Gastroesophageal sphincter (tissue), 4 donors: ENCODE measurements at places on chromosomes 12 and 14.
A peak's percentile ranks its signal among the peaks of the same experiment; 100 is the strongest.

- ATAC-seq = no peak
- no peaks in the 10 kb centered on the region for H3K36me3 ChIP-seq
- no peak overlapping the region for H3K4me3 ChIP-seq
- H3K4me1 ChIP-seq = no peaks in the 10 kb centered on the region
- no peak overlapping the region for H3K27ac ChIP-seq
- no peaks in the 10 kb centered on the region for H3K27me3 ChIP-seq
These were observed 55.2 kb downstream of the SLC25A21 start for GRCh38 chr14:37116933-37117849.

GRCh38 chr12:90630006-90630405, 325.0 kb downstream of the CCER1 start:
- H3K4me1 ChIP-seq = no peaks in the 10 kb centered on the region
- no peak overlapping the region for H3K27ac ChIP-seq
- no peak overlapping the region for H3K4me3 ChIP-seq

GRCh38 chr12:3164454-3165077, 87.4 kb downstream of the TSPAN9 start:
- no peak for ATAC-seq
- H3K27me3 ChIP-seq = no peaks in the 10 kb centered on the region
- peaks cover 2% of the 10 kb centered on the region for H3K4me1 ChIP-seq
- H3K4me3 ChIP-seq = no peak overlapping the region
- H3K27ac ChIP-seq = no peak overlapping the region

DNA sequence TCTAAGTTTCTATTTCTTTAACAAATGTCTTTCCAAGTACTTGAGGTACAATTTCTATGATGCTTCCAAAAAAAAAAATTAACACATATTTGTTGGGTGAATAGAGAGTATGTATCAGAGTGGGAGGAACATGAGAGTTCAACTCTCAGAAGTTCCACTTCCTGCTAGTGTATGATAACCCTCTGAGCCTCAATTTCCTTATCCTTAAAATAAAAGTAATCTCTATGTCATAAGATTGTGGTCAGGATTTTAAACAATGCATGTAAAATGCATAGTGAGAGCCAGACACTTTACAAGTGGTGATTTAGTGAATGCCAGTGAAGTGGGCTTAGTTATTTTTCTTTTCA, 270.3 kb upstream of the AMIGO2 start:
- no peak for ATAC-seq
- no peaks in the 10 kb centered on the region for H3K4me1 ChIP-seq
- H3K27ac ChIP-seq = no peak overlapping the region
- no peaks in the 10 kb centered on the region for H3K27me3 ChIP-seq

GRCh38 chr12:75884465-75884985, 147.1 kb downstream of the PHLDA1 start:
- H3K36me3 ChIP-seq = no peaks in the 10 kb centered on the region
- no peak overlapping the region for H3K4me3 ChIP-seq
- no peaks in the 10 kb centered on the region for H3K4me1 ChIP-seq

GRCh38 chr12:44876544-44877410, 662 bp upstream of the NELL2 start:
- ATAC-seq = peak; percentile 41
- peaks cover 59% of the 10 kb centered on the region for H3K27me3 ChIP-seq
- H3K27ac ChIP-seq = no peak overlapping the region
- no peaks in the 10 kb centered on the region for H3K36me3 ChIP-seq
- peak overlapping the region; percentile 41 for H3K4me3 ChIP-seq

DNA sequence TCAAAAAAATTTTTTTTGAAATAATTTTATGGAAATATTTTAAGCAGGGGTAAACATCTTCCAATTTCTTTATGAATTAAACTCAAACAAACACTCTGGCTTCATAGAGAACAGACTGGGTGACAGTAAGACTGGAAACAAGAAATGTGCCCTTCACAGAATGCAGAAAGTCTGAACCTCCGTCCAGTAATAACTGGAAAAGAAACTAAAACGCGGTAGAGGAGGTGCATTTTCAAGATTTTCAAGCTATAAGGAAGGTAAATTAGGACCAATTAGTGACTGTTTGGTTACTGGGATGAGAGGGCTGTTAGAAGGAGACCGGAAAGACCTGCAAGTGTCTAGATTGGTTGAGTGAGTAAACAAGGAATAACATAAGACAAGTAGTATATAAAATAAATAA, 245.7 kb downstream of the CEP128 start:
- H3K4me3 ChIP-seq = no peak overlapping the region
- no peaks in the 10 kb centered on the region for H3K36me3 ChIP-seq
- no peaks in the 10 kb centered on the region for H3K27me3 ChIP-seq
- ATAC-seq = no peak
- no peaks in the 10 kb centered on the region for H3K4me1 ChIP-seq
